ENCODE measurements at places on chromosomes 11 and 22.
A peak's percentile ranks its signal among the peaks of the same experiment; 100 is the strongest.

DNA sequence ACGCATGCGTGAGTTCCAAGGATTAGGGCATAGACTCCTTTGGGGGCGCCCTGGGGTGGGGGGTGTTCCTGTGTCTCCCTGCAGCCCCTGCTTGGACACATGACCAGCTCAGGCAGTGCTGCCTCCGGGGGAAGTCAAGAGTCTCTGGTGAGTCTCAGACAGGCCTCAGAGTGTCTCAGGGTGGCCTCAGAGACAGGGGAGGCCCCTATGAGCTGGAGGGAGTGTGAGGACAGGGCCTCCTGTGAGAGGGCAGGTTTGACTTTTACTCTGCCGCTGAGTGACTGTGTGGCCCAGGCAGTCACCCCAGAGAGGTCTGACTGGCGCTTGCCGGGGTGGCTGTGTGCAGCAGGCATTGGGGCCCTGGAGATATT lies 41.2 kb upstream of the KCNQ1OT1 start:
- DNase-seq, result no peak

GRCh38 chr11:116193321-116194131 lies 579.3 kb downstream of the BUD13 start:
- DNase-seq, result peak; percentile 81

DNA sequence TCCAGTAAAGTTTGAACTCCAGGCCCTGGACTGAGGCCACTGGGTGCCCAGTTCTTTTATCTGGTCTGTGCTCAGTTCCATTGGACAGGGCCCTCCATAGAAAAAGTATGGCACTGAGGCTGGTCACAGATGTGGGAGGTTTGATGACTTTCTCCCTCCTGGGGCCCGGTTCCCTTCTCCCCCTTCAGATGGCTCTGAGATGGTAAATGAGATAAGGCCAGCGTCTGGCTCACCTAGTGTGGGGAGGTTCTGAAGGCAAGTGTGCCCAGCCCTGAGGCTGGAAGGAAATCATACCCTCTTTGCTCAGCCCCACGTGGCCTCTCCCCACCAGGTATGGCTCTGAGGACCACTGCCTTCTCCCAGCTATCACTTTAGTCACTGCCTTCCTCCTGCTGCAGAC lies 1.5 kb upstream of the CLDN5 start:
- DNase-seq, result no peak

DNA sequence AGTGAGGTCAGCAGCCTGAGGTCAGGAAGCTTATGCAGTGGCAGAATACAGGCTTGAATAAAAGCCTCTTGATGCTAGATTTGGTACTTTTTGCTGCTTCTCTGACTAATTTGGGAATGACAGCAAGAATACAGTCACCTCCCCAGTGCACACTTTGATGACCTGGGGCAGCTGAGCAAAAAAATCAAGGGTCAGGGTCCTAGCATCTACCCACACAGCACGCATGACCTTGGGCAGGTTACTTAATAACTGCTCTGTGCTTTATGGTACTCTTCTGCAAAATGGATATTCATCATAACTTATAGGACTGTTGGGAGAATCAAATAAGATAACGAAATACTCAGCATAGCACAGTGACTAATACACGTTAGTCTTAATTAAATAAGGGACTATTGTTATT lies 344.1 kb upstream of the SYN3 start:
- no peak for DNase-seq

DNA sequence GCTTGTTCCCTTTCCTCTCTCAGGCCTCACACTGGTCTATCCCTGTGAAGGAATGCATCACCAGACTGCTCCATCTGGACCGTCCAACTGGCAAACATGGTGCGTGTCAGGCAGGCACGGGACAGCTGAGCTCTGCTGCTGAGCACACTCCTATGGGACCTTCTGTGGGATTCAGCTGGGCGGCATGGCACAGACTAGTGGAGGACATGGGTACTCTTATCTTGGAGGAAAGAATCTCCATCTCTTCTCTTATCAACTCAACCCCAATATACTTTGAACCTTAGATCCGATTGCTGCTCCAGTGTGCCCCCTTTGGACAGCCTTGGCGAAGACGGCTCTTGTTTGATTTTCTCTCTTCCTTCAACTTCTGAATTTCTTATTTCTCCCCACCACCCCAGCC lies 593.6 kb downstream of the ETS1 start:
- DNase-seq, result no peak

GRCh38 chr11:129980086-129980485 lies 22.5 kb downstream of the PRDM10 start:
- DNase-seq, result no peak

- DNase-seq, result peak; percentile 70
Observed at GRCh38 chr22:37334859-37335805, 52.8 kb downstream of the CYTH4 start.

- no peak for DNase-seq
Observed at GRCh38 chr11:14237444-14237961, 121.5 kb downstream of the RRAS2 start.

- DNase-seq, result no peak
Observed at GRCh38 chr11:129846508-129847335, 31.1 kb downstream of the TMEM45B start.

DNA sequence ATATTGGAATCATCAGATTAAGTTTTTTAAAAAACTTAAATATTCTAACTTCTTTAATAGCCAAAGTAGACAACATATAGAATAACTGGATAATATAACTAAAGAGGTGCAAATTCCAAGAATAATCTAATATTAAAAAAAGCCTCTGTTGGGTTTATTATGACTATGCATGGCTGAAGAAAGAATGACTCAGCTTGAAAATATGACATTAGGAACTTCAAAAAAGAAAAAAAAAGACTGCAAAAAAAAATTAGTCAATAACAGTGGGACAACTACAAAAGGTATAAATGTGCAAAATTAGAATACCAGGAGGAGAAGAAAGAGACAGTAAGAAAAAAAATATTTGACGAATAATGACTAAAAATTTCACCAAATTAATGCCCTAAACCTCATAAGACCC lies 1178.0 kb downstream of the JRKL start:
- DNase-seq, result no peak

DNA sequence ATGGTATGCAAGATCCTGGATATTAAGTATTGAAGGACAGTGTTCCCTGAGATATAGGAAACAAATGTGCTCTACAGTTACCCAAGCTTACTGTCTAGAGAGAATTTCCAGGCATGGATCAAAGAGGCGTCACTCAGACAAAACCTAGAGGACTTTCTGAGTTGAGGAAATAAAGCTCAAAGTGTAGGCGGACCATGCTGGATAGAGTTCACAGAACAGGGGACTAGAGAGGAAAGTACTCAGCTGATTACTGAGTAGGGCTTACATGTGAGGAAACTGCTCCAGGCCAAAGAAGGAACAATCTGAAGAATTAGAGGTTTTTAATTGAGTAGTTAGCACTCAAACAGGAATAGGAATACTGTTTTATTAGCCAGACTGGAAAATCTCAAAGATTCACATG lies 193.3 kb downstream of the TMEM135 start:
- no peak for DNase-seq

GRCh38 chr11:26842478-26843282 lies 120.8 kb upstream of the SLC5A12 start:
- DNase-seq, result no peak

GRCh38 chr11:126800009-126800408 lies 200.6 kb downstream of the KIRREL3 start:
- DNase-seq, result no peak

DNA sequence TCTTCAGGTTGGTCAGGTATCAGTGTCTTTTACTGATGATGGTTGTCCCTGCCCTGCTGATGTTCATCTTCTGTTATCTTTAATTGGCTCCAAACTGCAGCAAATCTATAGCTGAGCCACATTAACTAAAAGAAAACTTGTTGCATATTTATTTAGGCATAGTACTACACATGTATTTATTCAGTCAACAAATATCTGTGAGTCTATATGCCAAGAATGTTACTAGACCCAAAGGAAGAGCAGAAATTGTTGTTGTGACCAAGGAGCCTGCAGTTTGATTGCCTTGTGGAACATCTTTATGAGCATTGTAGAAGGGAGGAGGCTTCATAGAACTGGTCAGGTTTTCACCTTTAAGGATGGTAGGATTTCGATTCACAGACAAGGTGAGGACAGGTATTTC lies 10.1 kb downstream of the BMAL1 start:
- DNase-seq, result no peak

- DNase-seq, result no peak
Observed at GRCh38 chr11:94507485-94507884, 4.8 kb upstream of the C11orf97 start.

- no peak for DNase-seq
Observed at GRCh38 chr11:134911514-134912180, 499.6 kb upstream of the B3GAT1 start.

- no peak for DNase-seq
Observed at GRCh38 chr22:29255064-29255621, 12.6 kb downstream of the RHBDD3 start.

GRCh38 chr22:33640900-33641299 lies 279.4 kb downstream of the LARGE1 start:
- DNase-seq, result no peak

GRCh38 chr22:30238136-30238535 lies 8.4 kb downstream of the LIF start:
- DNase-seq, result no peak

- no peak for DNase-seq
Observed at GRCh38 chr11:67040147-67040546, 16.5 kb upstream of the RHOD start.

DNA sequence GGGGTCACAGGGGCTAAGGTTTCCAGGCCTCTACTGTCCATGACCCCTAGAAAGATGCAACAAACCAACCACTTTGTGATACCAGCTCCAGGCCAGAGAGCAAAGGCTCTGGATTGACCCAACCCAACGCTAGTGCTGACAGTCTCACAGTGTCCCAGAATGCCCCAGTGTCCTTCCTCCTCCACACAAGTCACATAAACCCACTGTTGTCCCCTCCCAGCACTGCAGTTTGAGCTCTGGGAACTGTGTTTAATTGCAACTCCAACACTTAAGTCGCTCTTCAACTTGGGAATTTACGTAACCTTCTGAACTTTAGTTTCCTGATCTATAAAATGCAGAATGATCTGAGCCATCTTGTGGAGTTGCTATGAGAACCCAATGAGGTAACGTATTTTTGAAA lies 47.5 kb downstream of the PC start:
- DNase-seq, result no peak

Measured in ecto neural progenitor cell (in vitro differentiated cells).